ENCODE measurements at places on chromosomes 3 and 15.
A peak's percentile ranks its signal among the peaks of the same experiment; 100 is the strongest.

- DNase-seq: no peak
Measured at GRCh38 chr3:13123765-13124164, 50.5 kb upstream of the IQSEC1 start.

DNA sequence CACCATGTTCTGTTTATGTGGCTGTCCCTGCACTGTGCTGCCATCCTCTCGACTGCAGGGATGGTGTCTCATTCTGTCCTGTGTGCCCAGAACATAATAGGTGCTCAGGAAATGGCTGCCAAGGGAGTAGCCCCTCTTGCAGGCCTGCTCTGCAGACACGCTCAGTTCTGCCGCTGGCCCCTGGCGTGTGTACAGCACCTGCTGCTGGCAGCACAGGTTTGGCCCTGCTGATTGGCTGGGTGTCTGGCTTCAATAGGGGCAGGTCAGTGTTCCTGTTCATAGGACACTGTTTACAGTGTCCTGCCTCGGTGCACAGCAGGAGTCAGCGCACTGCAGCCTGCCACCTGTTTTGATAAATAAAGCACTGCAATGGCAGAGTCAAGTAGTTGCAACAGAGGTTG, 146.9 kb downstream of the DNAJB8 start:
- DNase-seq: no peak

- DNase-seq: no peak
Measured at GRCh38 chr3:73781541-73781940, 156.8 kb upstream of the PDZRN3 start.

DNA sequence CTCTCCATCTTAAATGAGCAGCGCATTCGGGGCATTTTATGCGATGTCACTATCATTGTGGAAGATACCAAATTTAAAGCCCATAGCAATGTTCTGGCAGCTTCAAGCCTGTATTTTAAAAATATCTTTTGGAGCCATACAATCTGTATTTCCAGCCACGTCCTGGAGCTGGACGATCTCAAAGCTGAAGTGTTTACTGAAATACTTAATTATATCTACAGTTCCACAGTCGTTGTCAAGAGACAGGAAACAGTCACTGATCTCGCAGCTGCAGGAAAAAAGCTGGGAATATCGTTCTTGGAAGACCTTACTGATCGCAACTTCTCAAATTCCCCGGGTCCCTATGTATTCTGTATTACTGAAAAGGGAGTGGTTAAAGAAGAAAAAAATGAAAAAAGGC, 44.4 kb upstream of the RASA2 start:
- DNase-seq: no peak

GRCh38 chr3:170307671-170308405, 49.7 kb upstream of the SKIL start:
- peak; percentile 28 for DNase-seq

All from DMS79 (cell line).